NCI-H524 treated with DMSO at 0.1 percent for 48 hours (cell line): ENCODE measurements at places on chromosomes 1 and 21.

GRCh38 chr1:114112775-114113174 is 40.9 kb downstream of the SYT6 start:
- no peak for DNase-seq

DNA sequence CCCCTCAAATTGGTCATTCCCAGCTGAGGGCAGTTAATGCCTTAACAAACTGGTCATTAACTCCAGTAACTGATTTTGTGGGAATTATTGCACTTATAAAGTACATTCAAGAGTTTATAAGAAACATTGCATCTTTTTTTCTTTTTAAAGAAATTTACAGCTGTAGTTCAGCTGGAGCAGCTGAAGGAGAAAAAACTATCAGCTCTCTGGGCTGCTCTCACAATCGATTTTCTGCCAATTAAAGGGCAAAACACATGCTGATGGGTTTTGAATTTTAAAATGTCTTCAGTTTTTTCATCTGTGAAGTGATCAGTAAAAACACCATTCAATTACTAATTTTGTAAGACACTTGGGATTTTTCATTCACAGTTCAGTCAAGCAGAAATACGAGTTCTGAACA is 74.7 kb downstream of the KIFAP3 start:
- DNase-seq = no peak

GRCh38 chr1:187871177-187871845 is 1042.6 kb downstream of the PLA2G4A start:
- DNase-seq = peak; percentile 93

DNA sequence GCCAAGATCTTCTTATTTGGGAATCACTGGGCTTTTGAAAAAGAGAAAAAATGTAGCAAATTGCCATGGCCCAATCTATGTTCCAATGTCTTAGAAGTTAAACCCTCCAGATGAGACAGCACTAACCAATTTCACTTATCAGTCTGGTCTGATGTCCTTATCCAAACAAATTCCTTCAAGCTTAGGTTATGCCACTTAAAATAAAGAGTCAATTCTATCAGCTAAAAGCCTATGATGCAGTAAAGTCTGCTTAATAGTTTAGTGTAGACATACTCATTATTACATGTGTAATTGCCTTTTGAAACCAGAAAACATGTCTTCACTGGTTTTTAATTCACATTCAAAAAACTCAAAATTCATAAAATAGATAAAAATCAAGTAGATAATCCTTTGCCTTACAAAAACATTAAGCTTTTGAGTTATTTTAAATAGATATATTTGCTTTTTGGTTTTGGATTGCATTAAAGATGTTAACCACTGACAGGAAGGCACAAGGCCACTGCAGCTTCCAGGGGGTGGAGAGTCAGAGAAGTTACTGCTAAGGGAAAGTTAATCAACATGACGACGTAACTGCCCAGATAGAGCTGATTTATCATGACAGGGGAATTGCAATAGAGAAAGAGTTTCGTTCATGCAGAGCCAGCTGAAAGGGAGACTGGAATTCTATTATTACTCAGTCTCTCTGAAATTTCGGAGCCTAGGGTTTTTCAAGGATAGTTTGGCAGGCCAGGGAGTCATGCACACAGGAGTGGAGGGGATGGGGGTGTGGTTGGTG is 106.1 kb downstream of the MAP3K21 start:
- DNase-seq = no peak

- no peak for DNase-seq
These were observed 32.7 kb downstream of the MEF2D start for GRCh38 chr1:156467906-156468305.

DNA sequence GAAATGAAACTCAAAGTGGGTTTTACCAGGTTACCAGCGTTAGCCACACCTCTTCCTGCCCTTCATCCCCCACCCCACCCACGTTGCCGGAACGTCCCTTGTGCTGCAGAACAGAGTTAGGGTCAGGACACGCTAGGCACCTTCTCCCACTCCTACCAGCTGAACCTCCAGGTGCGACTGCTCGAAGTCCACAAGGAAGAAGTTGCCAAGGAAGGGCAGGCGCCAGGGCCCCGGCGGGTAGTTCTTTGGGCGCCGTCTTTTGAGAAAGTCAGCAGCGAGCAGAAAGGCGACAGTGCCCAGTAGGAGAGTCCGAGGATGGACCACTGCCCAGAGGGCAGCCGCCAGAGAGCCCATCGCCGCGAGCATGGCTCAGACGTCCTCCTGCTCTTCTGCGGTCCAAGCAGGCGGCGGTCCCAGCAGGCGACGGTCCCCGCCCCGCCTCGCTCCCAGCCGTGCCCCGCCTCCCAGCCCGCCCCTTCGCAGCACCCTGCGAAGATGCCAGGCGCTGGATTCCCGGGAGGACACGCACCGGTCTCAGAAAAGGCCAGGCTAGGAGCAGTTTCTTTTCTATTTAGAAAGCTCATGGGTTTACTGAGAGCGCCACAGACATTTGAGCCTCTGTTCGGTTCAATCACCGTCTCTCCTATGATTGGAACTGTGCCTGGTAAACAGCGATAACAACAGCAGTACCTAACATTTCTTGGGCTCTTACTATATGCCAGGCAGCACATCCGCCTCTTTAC is at the start of gene CYP2J2:
Gene CYP2J2, minus strand, starts transcription at position 393 of the 743 bp plus-strand sequence. Its CDS starts 27 bp downstream, at position 366.
- no peak for DNase-seq

DNA sequence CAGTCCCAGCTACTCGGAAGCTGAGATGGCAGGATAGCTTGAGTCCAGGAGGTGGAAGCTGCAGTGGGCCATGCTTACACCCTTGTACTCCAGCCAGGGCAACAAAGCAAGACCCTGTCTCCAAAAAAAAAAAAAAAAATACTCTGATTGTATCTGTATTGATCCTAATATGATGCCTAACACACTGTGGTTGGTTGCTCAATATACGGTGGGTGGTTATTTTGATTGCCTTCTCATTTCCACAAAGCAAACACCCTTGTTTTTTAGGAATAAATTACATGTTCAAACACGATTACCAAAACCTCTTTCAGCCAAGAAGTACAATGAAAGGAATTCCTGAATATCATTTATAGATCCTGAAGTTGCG is 3.4 kb downstream of the EGLN1 start:
- no peak for DNase-seq

- no peak for DNase-seq
These were observed 448 bp downstream of the AURKAIP1 start for GRCh38 chr1:1374589-1374928.

DNA sequence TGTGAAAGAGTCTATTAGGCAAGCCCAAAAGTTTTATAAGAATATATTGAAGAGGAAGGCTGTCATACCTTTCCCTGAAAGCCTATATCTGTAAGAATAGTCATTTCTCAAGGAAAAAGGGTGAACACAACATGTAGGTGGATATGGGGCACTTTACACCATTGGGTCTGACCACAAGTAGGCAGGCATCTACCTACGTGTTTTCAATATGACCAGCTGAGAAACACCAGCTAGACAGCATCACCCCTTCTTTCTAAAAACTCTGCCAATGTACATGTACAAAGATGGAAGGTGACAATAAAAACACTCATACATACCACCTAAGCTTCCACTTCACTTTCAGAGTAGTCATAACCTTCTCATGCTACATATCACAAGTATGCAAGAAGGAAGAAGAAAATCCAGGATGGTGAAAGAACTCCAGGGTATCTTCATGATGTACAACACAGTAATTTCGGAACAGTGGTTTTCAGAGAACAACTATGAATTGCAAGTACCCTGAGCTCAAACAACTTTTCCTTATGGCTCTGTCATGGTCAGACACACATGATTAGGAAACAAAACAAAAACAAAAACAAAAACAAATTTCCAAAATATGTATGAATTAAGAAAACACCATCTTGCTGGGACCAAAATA is 98.5 kb upstream of the ADGRL2 start:
- DNase-seq = no peak

- peak; percentile 23 for DNase-seq
These were observed 27.8 kb upstream of the SUMO3 start for GRCh38 chr21:44845418-44846223.

DNA sequence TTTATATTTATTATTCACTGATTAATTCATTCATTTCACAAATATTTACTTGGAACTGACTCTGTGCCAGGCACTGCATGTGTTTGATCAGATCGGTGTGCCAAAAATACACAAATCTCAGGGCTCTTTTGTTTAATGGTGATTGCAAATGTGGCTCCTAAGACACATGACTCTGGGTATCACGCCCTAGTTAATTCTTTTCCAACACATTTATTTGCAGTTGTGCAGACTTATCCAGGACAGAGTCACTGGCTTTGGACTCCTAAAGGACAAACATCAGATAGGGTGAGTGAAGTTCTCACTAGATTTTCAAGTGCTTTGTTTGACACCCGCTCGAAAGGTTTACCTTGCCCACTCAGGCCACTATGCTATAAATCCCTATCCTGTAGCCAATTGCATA is 335.5 kb downstream of the BARHL2 start:
- no peak for DNase-seq

GRCh38 chr1:165284454-165284853 is 72.1 kb downstream of the LMX1A start:
- DNase-seq = no peak

GRCh38 chr1:77652268-77652667 is 30.2 kb downstream of the ZZZ3 start:
- no peak for DNase-seq

DNA sequence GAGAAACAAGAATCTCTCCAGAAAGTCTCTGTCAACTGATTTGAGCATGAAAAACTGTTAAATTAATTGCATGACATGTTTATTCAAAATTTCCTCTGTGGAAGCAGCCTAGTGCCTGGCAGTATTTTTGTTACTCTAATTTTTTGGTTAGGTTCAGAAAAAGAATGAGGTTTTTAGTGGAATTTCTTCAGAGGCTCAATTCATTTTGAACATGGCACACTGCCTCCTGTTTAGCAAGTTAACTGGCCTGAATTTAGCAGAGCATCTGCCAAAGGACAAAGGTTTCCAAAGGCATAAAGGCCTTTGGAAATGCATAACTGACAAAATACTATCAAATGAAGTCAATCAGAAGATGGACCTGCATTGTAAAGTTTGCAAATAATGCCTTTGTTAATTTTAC is 1326.5 kb downstream of the PLA2G4A start:
- DNase-seq = no peak

DNA sequence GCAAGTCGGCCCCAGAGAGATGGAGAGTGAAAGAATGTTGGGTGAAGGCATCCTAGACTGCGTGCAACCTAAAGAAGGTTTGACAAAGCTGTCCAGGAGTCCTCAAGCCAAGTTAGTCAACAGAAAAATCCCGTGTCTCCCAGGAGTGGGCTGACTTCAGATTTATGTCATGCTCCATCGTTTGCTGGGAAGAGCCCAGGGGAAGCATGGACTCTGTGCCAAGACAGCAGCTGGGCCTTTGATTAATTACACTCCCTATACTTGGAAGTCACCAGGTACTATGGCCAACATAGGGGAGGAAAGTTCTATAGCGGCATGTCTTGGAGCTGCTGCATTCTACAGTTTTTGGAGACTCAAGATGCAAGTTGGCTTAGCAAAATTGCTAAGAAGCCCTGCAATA is 247.4 kb downstream of the KAZN start:
- no peak for DNase-seq

DNA sequence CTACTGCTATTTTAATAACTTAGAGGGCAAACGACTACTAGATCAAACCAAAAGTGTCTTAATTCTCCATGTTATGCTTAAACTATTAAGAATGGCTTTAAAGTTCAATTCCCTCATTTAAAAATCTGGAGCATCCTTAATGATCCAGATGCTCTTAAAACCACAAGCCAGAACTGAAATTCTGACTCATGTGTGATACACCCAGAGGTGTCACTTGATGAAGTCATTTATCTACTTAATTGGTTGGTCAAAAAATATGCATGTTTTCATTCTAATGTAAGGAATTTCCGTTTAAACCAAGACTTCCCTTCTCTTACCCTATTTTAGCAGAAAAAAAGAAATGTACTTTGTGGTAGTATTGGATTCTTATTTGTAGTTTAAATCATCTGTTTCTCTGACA is 1261.2 kb upstream of the B3GALT2 start:
- no peak for DNase-seq

DNA sequence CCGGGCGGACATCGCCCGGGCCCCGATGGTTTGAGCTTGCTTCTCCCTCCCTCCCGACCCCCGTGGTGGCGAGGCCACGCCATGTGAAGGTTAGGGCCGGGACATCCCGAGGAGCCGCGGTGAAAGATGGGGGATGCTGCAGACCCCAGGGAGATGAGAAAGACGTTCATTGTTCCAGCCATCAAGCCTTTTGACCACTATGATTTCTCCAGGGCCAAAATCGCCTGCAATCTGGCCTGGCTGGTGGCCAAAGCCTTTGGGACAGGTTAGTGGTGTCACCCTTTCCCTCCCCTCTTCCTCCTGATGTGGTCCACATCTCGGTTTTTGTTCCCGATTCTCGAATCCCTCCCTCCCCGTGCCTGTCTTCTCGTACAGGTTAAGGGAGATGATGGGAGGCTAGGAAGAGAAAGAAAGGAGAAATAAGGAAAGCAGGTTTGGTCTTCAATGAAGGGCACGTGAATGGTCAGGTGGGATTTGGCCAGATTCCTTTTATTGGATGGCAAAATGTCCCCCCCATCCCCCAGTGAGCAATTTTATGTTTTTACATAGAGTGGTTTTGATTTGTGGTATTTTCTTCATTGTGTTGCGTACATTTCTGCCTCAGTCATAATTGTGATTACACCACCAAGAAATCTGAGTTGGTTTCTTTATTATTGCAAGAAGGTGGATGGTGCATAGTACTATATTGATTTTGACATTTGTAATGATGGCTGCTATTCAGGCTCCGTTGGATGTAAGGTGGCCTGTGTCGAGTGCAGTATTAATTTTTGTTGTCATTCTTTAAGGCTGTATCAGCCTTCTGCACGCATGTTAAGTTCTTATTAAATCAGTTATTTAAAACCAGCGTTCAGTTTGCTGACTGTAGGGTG is 1.2 kb downstream of the CAMSAP2 start:
- DNase-seq = no peak

DNA sequence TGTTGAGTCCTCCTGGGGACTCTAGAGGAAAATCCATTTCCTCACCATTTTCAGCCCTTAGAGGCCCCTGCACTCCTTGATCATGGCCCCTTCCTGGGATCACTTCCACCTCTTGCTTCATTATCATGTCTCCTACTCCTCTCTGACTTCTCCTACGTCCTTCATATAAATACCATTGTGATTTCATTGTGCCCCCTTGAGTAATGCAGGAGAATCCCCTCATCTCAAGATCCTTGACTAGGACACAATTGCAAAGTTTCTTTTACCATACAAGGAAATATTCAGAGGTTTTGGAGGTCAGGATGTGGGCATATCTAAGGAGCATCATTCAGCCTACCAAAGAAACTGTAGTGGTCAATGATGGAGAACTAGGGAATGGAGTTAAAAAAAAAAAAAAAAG is 8.8 kb upstream of the GBP6 start:
- DNase-seq = no peak

GRCh38 chr1:206663362-206663761 is 21.3 kb upstream of the MAPKAPK2 start:
- no peak for DNase-seq

GRCh38 chr1:113141650-113142473 is 68.9 kb downstream of the LRIG2 start:
- DNase-seq = no peak

DNA sequence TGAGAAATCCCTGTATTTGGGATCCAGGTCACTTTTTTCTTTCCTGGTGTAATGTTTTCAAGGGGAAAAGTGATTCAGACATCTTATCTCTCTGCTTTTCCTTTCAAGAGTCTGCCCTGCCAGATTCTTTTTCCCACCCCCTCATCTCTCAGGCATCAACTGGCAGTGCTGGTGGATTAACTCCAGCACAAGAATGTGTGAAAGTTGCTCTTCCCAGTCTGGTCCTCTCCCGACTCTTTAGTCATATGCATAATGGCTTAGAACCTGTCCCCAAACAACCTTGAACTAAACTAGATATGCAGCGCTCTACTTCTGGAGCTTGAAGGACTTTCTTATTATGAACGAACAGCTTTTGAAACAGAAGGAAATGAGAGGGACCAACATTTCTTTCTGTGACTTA is 88.5 kb downstream of the SLC44A5 start:
- no peak for DNase-seq
